ENCODE measurements at places on chromosomes 3 and 15.

GRCh38 chr3:160928183-160928726, 172.2 kb downstream of the PPM1L start:
- DNase-seq, result no peak

DNA sequence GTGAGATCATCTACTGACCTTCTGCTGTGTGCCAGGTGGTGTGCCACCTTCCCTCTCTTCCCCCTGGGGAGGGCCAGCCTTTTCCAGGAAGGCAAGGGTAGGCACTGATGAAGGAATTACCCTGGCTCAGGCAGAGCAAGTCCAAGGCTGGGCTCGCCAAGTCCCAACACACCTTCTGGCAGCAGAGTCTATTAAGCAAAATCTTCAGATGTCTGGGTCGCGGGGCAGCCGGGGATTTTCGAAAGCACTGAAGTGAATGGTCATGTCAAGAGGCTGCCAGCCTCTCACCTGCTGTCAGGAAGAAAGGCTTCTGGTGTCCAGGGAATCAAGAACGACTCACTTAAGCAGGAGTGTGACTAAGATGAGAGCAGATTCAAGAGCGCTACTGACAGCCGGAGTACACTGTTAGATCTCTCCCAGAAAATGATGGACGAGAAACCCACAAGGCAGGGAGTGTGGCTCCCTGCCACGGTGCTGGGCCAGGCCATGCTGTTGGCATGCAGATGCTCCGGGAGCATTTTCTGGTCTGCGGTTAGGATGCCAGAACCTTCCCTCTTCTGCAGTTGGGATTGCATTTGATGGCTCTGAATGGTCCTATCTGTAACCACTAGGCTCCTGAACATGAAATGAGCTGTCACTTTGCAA, 479.8 kb downstream of the SHQ1 start:
- no peak for DNase-seq

DNA sequence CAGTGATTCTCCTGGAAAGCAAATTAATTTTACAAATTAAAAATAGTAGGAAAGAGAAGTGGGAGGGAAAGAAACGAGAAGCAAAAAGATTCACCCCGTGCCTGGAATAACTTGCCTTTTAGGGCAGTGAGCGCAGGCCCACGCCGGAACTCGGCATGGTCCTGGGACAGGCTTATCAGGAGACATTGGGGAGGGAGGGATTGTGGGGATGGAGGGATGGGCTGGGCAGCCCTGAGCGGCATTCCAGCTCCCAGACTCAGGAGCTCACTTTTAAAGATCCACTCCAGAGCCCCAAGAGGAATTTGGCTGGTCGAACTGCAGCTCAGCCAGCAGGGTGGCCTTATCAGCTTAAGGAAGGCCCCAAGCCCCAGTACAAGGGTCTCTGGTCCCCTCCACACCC, 117.9 kb downstream of the ADCY5 start:
- no peak for DNase-seq

- DNase-seq, result no peak
Observed at GRCh38 chr3:73203101-73203500, 141.6 kb downstream of the EBLN2 start.
